ENCODE measurements at places on chromosomes 12 and 14. TPM values are rescaled to one million over a fixed set of nuclear protein-coding genes. Genes with fewer than 3 reads are reported as not detected.

CDCA4 gene
- 4.8 TPM for total RNA-seq

PPP4R4 gene
- total RNA-seq: 0.38 TPM

PPFIA2 gene
- 62.6 TPM for total RNA-seq

LRRC43 gene
- not detected for total RNA-seq

RASAL1 gene
- total RNA-seq: not detected

HOXC12 gene
- not detected for total RNA-seq

GRIN2B gene
- total RNA-seq: 0.05 TPM

MORN3 gene
- 0.19 TPM for total RNA-seq

Data from posterior vena cava (tissue), 2 donors.